ENCODE measurements at places on chromosomes 6 and 20. TPM values are rescaled to one million over a fixed set of nuclear protein-coding genes. Genes with fewer than 3 reads are reported as not detected.

Gene IRF4
- under 0.01 TPM for total RNA-seq

Gene NUP153
- 38.6 TPM for total RNA-seq

Gene GRM4
- total RNA-seq, result 1.1 TPM

Gene GGT7
- 1.4 TPM for total RNA-seq

Gene NKX2-4
- not detected for total RNA-seq

Measured in nasal cavity respiratory epithelium epithelial cell of viscerocranial mucosa (primary cell).